ENCODE measurements at places on chromosomes 4 and X. TPM values are rescaled to one million over a fixed set of nuclear protein-coding genes. Genes with fewer than 3 reads are reported as not detected.

DNA sequence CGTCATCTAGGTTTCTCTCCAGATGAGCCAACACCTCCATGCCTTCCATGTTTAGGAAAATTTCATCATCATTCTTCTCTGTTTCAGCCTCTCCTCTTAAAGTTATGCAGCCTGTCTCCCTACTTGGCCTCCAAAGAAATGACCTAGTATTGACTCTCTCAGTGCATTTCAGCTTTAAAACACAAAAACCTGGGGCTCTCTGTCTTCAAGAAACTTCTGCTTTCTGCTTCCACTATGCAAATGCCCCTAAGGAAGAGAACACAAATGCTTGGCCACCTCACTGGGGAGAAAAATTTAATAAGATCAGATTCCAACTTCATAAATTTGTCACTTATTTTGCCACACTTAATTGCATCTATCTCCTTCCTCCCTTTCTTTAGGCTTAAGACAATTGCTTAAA, 93.3 kb downstream of the GPRIN3 start:
- no peak for DNase-seq

Gene ARL9
- total RNA-seq: 3.2 TPM

Gene ABLIM2
- total RNA-seq: 14.2 TPM

- DNase-seq: no peak
Observed at GRCh38 chr4:81651243-81651899, 179.7 kb upstream of the RASGEF1B start.

DNA sequence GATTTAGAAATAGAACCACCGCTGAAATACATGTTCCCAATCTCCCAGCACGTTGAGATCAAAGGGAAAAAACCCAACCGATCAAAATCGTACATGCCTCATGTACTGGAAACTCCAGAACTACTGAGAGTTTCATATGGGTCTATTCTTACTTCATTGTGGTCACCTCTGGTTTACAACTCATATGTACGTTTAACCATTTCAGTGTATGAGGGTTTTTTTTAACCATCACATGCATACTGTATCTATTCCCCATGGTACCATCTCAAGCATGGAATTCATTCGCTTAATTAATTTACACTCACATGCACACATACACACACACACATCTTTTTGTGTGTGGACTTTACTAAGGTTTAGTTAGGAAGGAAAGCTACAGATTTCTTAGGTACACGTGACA, 46.0 kb upstream of the CLNK start:
- no peak for DNase-seq

DNA sequence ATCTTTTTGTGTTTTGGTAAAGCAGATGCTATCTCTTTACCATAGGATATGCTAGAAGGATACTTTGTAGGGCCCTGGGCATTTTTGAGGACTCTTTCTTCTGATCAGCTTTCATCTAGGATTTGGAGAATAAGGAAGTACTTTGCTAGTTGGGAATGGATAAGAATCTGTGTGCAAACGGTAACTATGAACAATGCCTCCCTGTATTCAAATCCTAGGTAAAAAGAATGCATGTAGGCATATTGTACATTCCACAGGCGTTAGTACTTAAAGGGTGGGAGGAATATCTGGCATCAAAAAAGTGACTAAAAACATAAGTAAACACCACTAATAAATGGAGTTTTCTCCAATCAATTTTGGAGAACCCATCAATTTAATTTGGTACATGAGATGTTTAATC, 59.7 kb downstream of the SH3BGRL start:
- no peak for DNase-seq

- no peak for DNase-seq
Observed at GRCh38 chr4:5096261-5096660, 45.0 kb downstream of the STK32B start.

Data from cerebellum (tissue), 4 donors.